ENCODE measurements at places on chromosomes 11 and 22.
A peak's percentile ranks its signal among the peaks of the same experiment; 100 is the strongest.

DNA sequence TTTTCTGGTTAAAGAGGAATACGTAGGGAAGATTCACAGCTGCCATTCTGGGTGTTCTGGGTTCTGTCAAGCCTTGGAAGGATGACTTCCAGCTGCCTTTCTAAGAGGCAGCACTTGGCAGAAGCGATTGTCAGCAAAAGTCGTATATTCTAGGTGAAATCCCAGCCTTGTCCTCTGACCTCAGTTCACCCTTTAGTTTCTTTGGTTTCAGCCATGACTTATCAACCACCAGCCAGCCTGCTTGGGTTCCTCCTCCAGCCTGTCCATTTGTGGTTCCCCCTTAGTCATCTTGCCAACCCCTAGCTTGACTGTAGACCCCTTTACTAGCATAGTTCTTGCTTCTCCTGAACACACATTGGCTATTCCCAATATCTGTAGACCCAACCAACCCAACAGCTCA is 102.3 kb upstream of the CD44 start:
- DNase-seq = no peak

DNA sequence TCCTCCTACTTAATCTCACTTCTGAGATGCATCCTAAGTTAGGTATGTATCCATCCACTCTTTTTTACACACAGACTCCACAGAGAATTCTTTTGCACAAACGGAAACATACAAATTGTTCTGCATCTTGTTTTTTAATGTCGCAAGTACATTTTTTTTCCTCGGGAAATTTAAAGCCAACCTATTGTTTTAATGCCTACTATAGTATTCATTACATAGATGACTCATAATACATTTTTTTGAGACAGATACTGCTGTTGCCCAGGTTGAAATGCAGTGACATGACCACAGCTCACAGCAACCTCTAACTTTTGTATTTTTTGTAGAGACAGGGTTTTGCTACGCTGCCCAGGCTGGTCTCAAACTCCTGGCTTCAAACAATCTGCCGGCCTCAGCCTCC is 90.8 kb upstream of the TMEM45B start:
- DNase-seq = no peak

DNA sequence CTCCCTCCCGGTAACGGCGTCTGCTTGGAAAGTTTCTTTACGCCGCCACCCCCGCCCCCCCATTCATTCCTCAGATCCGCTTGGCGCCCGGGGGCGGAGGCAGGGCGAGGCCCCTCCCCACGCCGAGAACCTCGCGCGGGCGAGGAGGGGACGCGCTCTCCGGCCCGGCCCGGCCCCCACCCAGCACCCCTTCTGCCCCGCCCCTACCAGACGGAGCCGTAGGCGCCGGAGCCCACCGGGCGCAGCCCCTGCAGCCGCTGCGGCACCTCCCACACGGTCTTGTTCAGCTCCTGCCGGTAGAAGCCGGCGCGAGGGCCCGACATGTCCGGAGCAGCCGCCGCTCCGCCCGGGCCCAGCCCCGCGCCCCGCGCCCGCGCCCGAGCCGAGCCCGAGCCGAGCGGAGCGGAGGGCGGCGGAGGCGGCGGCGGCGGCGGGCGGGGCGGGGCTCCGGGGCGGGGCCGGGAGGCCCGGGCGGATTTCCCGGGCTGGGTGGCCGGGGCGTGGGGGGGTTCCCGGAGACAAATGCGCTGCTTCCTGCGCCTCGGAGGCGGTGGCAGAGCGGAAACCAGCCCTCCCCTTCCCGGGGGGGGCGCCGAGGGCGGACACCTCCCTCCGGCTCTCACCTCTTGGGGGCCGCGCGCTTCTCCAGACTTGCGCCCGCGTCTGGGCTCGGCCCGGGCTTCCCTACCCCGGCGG is at the start of gene MAPK11:
TSS of gene MAPK11 (minus strand) at position 411 of the 696 bp plus-strand sequence. CDS start at position 323, 88 bp downstream.
- DNase-seq = peak; percentile 36

DNA sequence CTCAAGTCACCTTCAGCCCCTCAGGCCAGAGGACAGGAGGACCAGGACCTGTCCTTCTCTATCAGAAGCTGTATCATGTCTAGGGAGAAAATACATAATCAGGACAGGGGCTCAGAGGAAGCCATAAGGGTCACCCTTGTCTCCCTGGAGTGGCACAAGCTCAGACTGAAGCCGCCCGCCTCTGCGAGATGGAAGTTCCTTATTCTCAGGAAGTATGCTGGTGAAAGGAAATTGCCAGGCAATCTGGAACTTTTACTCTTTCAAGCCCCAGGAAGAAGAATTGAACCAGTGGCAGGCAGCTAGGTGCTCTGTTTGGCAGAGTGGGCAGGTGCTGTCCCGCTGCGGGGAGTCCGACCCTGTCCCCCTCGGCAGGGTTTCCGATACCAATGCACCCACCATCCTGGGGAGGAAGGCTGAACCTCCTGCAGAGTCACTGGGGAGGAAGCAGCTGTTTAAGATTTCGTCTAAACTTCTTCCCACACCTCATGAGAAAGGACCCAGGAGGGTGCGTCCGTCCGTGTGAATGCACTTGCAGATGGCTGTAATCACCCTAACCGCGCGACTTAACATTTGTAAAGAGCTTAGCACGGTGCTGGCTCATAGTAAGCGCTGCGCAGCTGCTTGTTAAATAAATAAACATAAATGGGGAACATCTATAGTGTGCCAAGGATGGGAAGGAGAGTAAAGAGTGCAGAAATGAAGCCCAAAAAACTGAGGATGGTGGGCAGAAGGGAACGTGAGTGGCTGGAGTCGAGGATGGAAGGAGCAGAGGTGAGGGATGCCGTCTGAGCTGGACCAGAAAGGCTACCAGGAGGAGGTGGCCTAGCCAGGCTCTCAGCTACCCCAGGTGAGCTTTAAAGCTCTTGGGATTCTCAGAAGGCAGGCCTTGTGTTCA is 5.0 kb upstream of the ANO1 start:
- no peak for DNase-seq

DNA sequence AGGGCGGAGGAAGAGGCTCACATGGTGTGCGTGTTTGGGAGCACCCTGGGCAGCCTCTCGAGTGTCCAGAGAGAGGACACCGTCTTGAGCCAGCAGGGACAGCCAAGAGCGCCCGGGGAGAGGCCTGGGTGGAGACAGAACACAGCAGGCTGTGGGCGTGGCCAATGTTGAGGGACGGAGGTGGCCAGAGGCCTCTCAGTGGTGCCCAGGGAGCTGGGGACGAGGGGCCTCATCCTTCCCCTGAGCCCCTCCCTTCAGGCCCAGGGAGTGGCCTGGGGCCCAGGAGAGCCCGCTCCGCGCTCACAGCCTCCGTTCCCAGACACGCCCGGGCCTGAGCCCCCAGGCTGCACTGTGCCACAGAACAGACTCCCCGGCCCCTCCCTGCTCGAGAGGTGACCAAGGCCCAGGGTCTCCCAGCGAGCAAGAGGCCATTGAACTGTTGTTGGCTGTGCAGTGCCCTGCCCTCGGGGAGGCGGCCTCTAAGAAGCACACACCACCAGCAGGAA is 48.4 kb downstream of the CDKN1C start:
- DNase-seq = no peak

- peak; percentile 71 for DNase-seq
These were observed 62.7 kb upstream of the AMPD3 start for GRCh38 chr11:10392095-10393079.

GRCh38 chr22:35559354-35560005 is 18.8 kb downstream of the RASD2 start:
- no peak for DNase-seq

GRCh38 chr11:95655536-95655935 is 134.0 kb downstream of the FAM76B start:
- no peak for DNase-seq

GRCh38 chr11:110251836-110252235 is 44.6 kb downstream of the RDX start:
- peak; percentile 76 for DNase-seq

- no peak for DNase-seq
These were observed 119.2 kb upstream of the TMEM45B start for GRCh38 chr11:129696309-129696989.

GRCh38 chr11:2443406-2443805 is 908 bp downstream of the TRPM5 start:
- no peak for DNase-seq

- DNase-seq = no peak
These were observed 166.2 kb downstream of the PGR start for GRCh38 chr11:100963375-100963774.

- no peak for DNase-seq
These were observed 487.2 kb downstream of the MN1 start for GRCh38 chr22:27314276-27314807.

- DNase-seq = no peak
These were observed 17.1 kb downstream of the OTOG start for GRCh38 chr11:17563961-17564686.

DNA sequence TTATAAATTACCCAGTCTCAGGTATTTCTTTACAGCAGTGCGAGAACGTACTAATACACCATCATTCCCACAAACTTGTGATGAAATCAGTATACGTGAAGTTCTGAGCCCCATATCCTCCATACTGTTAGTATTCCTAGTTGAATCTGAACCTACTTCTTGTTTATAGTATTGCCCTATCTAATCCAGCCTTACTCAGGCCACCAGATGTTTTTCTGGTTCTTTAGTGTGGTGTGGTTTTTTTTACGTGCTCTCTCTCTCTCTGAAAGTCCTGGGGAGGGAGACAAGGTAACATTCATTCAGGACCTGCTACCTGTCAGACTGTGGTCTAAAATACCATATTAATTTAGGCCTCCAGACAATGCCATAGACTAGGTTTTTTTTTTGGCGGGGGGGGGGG is 47.6 kb upstream of the TEAD1 start:
- peak; percentile 10 for DNase-seq

- peak; percentile 59 for DNase-seq
These were observed 301.4 kb upstream of the PDGFD start for GRCh38 chr11:104465321-104465720.

GRCh38 chr11:94537031-94537600 is 6.6 kb upstream of the FUT4 start:
- peak; percentile 85 for DNase-seq

- peak; percentile 59 for DNase-seq
These were observed 862 bp downstream of the TPP1 start for GRCh38 chr11:6618117-6619003.

GRCh38 chr11:10715571-10715970 is 22.0 kb upstream of the IRAG1 start:
- no peak for DNase-seq

DNA sequence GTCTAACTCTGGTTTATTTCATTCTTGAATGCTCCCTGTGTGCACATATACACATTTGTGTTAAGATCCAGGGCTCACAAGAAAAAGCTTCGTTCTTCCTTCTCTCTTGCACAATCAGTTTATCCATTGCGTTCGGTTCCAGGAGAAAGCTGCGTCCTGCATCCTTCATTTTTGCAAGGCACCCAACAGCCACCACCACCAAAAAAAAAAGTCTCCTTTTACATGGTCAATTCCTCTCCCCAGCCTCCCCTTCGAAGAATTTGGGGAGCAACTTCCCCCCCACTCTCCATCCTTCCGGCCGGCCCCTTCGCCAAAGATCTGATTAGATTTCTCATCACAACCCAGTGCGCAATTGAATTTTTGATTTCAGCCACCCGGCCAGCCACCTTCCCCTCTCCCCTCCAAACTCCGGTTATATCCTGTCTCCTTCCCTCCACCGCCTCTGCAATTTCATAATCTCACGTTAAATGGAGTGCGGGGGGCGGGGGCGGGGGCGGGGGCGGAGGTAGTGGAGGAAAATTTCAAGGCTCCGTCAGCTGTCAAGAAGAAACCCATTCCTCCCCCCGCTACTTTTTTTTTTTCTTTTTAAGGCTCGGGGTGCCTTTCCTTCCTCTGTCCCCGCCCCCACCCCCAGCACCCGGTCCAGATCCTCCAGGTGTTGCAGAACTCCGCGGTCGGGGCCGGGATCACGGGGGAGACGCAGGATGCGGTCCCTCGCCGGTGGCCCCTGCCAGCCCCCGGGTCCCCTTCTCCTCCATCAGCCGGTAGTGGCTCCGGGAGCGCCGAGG is 1166.5 kb downstream of the LRRC4C start:
- no peak for DNase-seq

- no peak for DNase-seq
These were observed 31.9 kb upstream of the FAM181B start for GRCh38 chr11:82765466-82766034.

DNA sequence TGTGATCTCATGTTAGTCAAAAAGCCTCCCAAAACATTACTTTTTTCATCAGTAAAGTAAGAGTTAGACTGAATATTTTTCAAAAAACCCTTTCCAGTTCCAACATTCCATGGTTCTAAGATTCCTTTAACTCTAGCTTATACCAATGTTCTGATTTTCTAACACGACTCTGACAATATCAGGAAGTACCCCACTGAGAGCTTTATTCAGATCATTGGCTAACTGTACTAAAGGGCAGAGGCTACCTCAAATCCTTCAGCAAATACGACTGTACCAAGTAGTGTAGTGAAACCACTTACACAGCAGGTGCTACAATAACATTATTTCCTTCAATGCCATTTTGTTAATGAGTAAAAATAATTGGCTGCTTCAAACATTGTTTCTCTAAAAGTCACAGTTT is 213.4 kb upstream of the PITPNB start:
- DNase-seq = no peak

DNA sequence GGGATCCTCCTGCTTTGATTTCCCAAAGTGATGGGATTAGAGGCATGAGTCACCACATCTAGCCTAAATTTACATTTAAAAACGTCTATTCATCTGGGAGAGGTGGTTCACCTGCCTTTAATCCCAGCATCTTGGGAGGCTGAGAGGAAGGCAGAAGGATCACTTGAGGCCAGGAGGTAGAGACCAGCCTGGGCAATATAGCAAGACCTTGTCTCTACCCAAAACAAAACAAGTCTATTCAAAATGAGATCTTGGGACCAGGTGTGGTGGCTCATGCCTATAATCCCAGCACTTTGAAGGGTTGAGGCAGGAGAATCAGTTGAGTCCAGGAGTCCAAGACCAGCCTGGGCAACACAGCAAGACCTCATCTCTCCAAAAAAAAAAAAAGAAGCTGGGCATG is 4.9 kb upstream of the UBASH3B start:
- no peak for DNase-seq

DNA sequence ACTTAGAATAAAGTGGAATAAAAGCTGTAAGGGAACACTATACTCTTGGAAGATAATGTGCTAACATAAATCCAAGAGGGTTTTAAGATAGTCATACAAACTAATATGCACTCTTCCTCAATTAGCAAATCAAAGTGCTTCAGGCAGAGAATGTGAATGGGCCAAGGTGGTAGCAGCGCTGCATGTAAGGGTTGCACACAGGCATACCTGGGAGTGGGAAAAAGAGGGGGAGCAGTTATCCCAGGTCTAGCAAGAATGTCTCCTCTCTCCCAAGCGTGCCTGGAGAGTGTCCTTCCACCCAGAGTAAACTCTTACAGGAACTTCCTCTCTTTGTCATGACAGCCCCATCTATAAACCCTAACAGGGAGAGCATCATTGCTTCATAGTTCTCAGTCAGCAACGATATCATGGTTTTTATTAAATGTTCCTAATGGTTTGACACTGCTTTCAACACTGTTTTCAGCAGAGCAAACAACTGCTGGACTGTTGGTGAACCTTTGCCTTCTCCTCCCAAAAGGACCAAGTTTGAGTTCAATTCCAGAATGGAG is 61.6 kb downstream of the SYTL2 start:
- no peak for DNase-seq

DNA sequence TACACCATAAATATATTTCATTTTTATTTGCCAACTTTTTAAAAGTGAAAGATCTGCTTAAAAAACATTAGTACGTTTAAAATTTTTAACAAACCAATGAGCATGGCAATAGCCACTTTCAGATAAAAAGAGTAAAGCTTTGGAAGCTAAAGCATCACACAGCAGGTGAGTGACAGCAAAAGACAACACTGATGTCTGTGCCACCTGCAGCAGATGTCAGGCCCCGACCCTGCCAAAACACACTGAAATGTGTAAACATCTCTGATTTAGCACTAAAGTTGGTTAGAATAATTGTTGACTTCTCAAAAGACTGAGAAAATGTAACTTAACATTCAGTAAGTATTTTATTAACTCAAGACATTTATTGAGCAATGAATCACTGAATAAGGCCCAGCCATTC is 232.9 kb downstream of the DLG2 start:
- DNase-seq = no peak

Data from fibroblast of upper back skin (primary cell).